ENCODE measurements at places on chromosomes 5 and 9. TPM values are rescaled to one million over a fixed set of nuclear protein-coding genes. Genes with fewer than 3 reads are reported as not detected.
A peak's percentile ranks its signal among the peaks of the same experiment; 100 is the strongest.

GRCh38 chr9:75910731-75911130 lies 20.3 kb downstream of the PCSK5 start:
- no peak for DNase-seq

The CBY3 gene
- polyA plus RNA-seq = 0.30 TPM

DNA sequence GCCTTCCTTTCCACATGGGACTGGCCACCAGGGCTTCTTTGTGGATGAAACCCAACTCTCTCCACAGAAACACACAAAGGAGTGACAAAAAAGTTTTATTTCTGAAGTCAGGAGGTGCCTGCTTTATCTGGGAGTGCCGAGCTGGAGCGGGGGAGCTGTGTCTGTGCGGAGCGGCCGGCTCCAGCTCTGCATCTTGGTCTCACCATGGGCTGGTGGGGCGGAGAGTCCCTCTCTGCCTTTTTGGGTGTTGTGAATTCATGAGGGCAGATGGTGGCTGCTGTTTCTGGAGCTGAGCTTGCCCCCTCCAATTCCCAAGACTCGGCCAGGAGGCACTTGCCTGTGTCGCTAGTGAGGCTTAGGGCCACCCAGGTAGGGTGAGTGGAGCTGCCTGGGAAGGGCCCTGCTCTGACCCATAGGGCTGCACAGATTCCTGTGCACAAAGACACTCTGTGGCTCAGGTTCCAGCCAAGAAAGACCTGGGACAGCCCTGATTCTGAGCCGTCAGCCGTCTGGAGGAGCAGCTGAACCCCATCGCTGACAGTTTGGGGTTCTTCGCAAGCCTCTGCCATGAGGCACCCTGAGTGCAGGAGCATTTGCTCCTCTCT lies 1.4 kb downstream of the DBH start:
- DNase-seq = no peak

DNA sequence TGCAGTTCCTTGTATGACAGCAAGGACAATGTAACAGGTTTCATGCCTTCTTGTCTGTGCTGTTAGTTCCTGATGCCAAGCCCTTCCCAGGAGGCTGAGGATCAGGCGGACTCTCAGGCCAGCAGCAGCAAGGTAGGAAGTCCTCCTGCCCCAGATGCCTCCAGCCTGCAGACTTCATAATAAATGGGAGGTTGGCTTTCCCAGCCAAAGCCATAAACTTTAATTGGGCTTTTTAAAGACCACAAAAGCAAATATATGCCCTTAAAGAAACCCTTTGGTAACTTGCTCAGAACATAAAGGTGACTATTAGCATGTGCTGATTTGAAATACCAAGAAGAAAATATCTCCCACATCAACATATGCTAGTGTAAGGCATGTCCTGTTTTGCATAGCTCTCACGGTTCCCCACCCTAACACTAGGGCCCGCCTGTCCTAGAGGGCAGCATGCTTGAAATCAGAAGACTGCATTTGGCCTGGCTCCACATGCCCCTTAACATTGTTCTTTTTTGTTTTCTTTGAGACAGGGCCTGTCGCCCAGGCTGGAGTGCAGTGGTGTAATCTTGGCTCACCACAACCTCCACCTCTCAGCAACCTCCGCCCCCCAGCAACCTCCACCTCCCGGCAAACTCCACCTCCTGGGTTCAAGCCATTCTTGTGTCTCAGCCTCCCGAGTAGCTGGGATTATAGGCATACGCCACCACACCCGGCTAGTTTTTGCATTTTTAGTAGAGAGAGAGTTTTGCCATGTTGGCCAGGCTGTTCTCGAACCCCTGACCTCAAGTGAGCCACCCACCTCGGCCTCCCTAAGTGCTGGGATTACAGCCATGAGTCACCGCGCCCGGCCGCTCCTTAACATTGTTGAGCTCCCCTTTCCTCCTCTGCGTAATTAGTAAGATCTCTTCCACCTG lies 44.6 kb upstream of the FCN1 start:
- DNase-seq = no peak

The LEAP2 gene
- 8.7 TPM for polyA plus RNA-seq

GRCh38 chr5:139684881-139685749 lies 37.0 kb downstream of the CXXC5 start:
- no peak for DNase-seq

The BAAT gene
- 0.47 TPM for polyA plus RNA-seq

DNA sequence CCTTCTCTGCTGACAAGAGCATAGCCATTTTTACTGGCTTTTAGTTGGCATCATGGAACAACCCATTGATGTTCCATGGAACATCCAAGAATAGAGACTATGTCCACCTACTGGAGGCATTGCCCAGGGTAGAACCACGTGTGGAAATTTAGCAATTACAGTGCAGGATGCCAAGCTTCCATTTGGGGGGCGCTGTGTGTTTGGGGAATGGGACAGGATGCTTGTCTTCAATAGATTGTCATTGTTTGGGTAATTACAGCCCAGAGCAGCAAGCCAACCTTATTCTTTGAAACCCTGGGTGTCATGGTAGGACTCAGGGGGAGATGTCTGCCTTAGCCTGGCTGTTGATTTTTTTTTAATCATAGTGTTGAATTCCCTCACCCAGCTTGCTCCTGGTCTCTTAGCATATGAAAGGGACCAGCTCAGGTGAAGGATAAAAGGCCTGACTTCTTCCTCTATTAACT lies 171.1 kb downstream of the DOCK2 start:
- DNase-seq = no peak

The KIF24 gene
- 9.2 TPM for polyA plus RNA-seq

The FOXD4L4 gene
- polyA plus RNA-seq = not detected

- no peak for DNase-seq
Observed at GRCh38 chr5:12237837-12238575, 333.8 kb upstream of the CTNND2 start.

DNA sequence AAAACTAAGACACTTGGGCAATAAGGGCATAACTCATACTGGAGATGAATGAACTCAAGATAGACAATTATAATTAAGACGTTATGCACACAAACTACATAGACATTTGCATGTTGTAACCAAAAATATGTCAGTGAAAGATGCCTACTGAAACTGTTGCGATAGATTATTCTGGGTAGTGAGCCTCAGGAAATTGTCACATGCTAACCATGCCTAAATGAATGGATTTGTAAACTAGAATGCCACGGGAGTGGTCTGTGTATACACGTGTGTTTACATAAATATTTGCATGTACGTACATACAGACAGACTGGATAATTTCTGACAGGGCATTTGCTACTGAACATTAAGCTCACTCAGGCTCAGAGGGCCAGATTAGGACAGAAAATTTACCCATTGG lies 1.2 kb downstream of the NIPSNAP3B start:
- DNase-seq = no peak

The ADGRV1 gene
- 12.5 TPM for polyA plus RNA-seq

DNA sequence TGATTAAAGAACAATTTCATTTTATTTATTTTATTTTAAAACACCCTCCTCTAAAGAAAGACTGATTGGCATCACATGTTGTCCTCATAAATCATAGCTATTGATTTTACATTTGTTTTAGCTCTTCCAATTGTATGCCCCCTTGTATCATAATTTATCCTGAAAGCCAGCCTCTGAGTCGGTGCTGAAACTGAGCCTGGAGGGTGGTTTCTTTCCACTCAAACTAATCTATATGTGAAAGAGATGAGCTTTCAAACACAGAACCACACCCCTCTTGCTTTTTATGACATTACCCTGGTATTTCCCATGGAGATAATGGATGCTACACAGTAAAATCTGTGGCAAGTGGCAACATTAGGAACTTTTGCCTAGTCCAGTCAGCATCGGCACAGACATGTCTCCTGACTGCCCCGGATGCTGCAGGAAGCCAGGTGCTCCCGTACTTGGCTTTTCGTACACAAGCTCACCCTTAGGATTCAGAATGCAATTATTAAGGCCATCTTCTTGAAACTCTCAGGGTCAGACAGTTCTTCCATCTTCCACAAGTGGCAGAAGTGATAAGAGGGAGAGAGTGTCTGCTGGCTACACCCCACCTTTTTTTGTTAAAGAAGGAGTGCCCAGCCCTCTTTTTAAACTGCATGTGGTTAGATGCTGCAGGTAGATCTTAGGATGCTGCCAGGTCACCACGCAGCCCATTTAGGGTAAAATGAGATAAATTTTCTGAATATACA lies 91.1 kb downstream of the SNCAIP start:
- DNase-seq = no peak

- no peak for DNase-seq
Observed at GRCh38 chr9:123335986-123336329, 20.0 kb upstream of the CRB2 start.

DNA sequence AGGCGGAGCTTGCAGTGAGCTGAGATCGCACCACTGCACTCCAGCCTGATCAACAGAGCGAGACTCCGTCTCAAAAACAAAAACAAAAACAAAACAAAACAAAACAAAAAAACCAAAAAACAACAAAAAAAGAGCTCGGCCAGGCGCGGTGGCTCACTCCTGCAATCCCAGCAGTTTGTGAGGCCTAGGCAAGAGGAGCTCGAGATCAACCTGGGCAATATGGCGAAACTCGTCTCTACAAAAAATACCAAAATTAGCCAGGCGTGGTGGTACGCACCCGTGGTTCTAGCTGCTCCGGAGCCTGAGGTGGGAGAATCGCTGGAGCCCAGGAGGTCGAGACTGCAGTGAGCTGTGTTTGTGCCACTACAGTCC lies 20.2 kb downstream of the TRIM7 start:
- DNase-seq = no peak

The PCDHA4 gene
- polyA plus RNA-seq = 1.00 TPM

DNA sequence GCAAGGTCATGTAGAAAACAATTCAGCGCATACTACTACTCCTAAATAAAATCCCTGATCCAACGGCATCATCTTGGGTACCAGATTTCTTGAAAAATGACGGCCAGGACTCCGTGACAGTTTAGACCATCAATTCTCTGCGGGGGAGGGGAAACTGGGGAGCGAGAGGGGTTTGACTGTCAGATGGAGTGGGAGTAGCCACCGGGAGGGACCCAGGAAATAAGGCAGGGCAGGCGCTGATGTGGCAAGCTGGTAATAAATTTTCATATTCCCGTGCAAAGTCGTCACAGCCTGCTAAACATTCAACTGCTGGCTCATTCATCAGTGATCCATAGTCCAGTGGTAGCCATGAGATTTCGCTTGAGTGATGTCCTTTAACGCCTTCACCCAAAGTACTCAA lies 457 bp upstream of the CDH18 start:
- no peak for DNase-seq

- DNase-seq = peak; percentile 64
Observed at GRCh38 chr5:139725073-139725830, 70.4 kb upstream of the PSD2 start.

Data from left kidney (tissue), 8 donors.